Osteoblast (primary cell): ENCODE measurements at places on chromosomes 16 and 17. TPM values are rescaled to one million over a fixed set of nuclear protein-coding genes. Genes with fewer than 3 reads are reported as not detected.

COG1 gene
- total RNA-seq: 21.5 and 23.2 TPM in 2 replicates

VPS35L gene
- 64.8 and 65.7 TPM in 2 replicates for total RNA-seq

CA7 gene
- not detected in 2 replicates for total RNA-seq

RBFOX1 gene
- not detected in 2 replicates for total RNA-seq

ZNF19 gene
- total RNA-seq: 6.2 and 6.5 TPM in 2 replicates

GRCh38 chr17:66392783-66393437, 90.5 kb downstream of the PRKCA start:
- H3K27ac ChIP-seq: no peak overlapping the region
- DNase-seq: no peak
- H3K4me1 ChIP-seq: peaks cover 6% of the 10 kb centered on the region
- H3K27me3 ChIP-seq: no peaks in the 10 kb centered on the region

- no peak overlapping the region for H3K4me3 ChIP-seq
- no peaks in the 10 kb centered on the region for H3K27me3 ChIP-seq
- H3K27ac ChIP-seq: peak overlapping the region; percentile 17
- peaks cover 32% of the 10 kb centered on the region for H3K4me1 ChIP-seq
- peak; percentile 98 for DNase-seq
Measured at GRCh38 chr16:88764913-88765349, 20.1 kb downstream of the PIEZO1 start.

DNA sequence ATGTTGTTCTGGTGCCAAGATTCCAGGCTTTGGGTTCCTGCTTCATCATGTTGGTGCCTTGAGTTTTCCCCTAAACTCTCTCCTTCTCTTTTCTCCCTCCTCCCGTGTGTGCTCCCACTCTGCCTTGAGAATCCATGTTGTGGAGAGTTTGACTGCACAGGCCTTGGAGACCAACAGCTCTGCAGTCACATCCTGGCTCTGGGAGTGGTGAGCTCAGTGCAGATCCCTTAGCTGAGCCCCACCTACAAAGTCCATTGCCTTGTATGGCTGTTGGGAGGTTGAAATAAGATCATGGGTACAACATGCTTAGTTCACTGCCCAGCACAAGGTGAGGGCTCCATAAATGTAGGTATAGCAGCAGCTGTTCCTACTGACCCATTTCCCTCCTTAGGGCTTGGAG, 85.9 kb downstream of the IRX3 start:
- peaks cover 9% of the 10 kb centered on the region for H3K27me3 ChIP-seq
- no peaks in the 10 kb centered on the region for H3K4me1 ChIP-seq
- DNase-seq: no peak
- H3K4me3 ChIP-seq: no peak overlapping the region
- no peaks in the 10 kb centered on the region for H3K36me3 ChIP-seq
- no peak overlapping the region for H3K27ac ChIP-seq

GRCh38 chr17:39960524-39961041, 2.2 kb upstream of the GSDMA start:
- no peak for DNase-seq
- H3K36me3 ChIP-seq: no peaks in the 10 kb centered on the region
- no peak overlapping the region for H3K4me3 ChIP-seq
- H3K27me3 ChIP-seq: peaks cover 11% of the 10 kb centered on the region
- H3K4me1 ChIP-seq: peaks cover 7% of the 10 kb centered on the region

DNA sequence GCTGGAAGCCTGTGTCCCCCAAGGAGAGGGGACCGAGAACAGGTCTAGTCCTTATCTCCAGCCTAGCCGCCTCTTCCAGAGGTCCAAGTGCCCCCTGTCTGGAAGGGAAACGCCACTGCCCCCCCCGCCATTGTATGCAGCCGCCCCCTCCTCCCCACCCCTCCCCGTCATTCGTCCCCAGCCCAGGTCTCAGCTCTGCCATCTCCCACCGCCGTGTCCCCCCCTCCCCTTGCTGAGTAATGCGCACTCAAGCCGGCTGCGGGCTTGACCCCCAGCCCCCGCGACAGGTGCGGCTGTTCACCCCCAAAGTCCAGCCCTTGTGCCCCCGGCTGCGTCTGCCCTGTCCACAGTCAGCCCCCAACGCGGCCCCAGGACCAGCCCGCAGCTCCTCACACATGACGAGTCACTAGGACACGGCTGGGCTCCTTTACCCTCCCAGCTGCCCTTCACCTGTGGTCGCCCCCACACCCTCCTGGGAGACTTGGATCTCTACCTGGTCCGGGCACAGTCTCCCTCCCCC, 622 bp downstream of the GPRC5B start:
- H3K27ac ChIP-seq: no peak overlapping the region
- H3K36me3 ChIP-seq: no peaks in the 10 kb centered on the region
- no peak for DNase-seq
- H3K4me1 ChIP-seq: peaks cover 9% of the 10 kb centered on the region
- peak overlapping the region; percentile 66 for H3K4me3 ChIP-seq
